ENCODE measurements at places on chromosomes 3 and 15.

GRCh38 chr3:7447197-7447769 lies 586.4 kb downstream of the GRM7 start:
- DNase-seq: no peak

GRCh38 chr3:136022529-136023263 lies 57.2 kb downstream of the PPP2R3A start:
- DNase-seq: no peak

DNA sequence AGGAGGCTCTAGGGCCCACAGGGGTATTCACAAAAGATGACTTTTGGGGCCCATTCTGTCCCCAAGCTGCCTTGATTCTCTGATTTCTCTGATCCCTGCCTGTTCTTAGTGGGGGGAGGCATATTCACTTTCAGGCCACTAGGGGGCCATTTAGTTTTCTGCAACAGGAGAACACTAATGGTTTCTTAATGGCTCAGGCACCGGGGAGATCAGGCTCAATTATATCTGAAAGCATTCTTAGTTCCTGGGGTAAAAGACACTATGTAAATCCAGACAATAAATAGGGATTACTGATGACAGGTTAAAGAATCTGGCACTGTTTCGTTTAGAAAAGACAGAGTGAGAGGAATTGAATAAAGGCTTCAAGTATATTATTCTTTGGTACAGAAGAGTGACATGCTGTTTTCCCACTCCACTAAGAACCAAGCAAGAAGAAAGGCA lies 2.5 kb upstream of the INAFM2 start:
- peak; percentile 49 for DNase-seq

- DNase-seq: no peak
Observed at GRCh38 chr3:100032243-100032642, 82.1 kb downstream of the FILIP1L start.

DNA sequence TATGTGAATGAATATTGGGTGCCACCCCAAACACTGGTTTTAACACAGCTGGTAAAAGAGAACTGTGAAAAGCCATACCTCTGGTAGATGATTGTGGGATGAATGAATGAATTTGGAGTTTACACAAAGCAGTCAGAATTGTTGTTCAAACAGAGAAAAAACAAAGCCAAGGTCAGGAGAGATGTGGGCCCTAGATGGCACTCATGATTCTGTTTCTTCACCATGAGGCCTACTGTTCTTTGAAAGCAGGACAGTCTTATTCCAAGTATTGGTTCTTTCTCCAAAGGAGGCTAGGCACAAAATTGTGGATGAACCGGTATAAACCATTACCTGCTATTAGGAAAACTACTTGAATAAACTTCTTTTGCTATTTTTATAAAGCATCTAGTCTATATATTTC lies 97.6 kb downstream of the SAMMSON start:
- DNase-seq: no peak

GRCh38 chr15:45392584-45392855 lies 14.2 kb upstream of the GATM start:
- no peak for DNase-seq

DNA sequence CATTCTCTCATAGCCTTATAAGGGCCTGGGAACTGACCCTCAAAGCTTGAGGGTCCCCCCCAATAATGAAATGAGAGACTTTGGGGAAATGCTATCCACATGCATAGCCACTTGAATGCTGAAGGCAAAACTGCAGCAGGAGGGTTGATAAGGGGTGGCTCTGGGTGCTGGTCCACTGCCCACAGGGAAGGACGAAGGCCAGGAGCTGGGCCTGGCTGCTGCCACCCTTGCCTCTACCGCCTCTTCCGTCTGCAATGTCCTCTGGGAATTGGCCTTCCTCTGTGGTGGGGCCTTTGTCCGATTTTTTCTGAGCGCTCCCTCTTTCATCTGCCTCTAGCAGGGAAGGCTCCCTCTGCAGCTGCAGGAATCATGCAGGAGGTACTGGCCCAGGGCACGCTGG lies 41.0 kb downstream of the OCA2 start:
- no peak for DNase-seq

DNA sequence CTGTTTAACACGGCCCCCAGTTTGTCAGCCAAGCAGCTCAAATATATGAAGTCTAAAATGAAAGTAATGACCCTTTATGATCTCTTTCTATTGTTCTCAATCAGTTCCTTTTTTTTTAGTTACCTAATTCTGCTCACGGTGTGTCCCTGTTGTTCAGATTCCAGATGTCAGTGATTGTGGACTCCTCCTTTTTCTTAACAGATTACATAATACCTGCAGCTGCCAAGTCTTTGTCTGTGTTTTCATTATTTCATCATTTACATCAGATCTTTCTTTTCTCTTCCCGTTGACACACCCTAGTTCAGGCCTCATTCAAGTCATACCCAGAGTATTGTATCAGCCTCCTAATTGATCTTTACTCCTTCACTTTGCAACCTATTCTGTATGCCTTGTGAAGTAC lies 56.1 kb upstream of the SKIL start:
- DNase-seq: no peak

DNA sequence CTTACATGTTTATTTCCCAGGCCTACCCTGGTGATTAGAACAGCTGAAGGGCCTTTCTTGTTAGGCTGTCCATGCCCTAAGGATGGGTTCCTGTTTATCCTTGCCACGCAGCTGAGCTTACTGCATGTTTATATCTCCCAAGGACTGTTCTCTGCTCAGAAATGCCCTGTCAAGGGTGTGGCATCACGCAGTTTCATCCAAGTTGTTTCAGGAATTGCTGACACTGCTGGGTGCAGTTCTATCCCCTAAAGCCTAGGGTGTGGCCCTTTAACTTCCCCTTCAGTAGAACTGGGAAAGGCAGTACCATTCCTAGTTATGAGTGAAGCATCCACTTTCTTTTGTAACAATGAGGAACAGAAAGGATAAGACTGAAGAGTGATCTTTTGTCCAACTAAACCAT lies 5.0 kb downstream of the ELL3 start:
- DNase-seq: no peak

DNA sequence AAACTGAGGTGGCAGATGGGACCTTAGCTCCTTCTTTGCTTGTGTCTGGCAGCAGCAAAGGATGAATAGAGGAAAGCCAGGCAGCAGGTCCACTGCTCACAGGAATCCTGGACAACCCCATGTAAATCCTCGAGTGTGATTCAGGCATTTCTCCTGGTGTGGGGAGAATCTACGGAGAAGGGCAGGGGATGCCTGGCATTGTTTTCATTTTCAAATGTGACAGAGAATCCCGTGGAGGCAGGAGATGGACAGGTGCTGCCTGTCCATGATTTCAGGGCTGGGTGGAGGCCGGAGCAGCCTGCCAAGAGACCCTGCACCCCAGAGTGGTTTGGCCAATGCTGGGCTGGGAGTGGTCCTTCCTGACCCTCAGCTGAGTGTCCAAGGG lies 1.7 kb downstream of the HRH1 start:
- DNase-seq: no peak

- DNase-seq: no peak
Observed at GRCh38 chr3:4982773-4983738, 3.8 kb downstream of the BHLHE40 start.

- DNase-seq: no peak
Observed at GRCh38 chr3:65577843-65578430, 460.8 kb downstream of the MAGI1 start.

- no peak for DNase-seq
Observed at GRCh38 chr3:9876991-9877390, 3.1 kb downstream of the CIDEC start.
